ENCODE measurements at places on chromosomes 1 and 21.

DNA sequence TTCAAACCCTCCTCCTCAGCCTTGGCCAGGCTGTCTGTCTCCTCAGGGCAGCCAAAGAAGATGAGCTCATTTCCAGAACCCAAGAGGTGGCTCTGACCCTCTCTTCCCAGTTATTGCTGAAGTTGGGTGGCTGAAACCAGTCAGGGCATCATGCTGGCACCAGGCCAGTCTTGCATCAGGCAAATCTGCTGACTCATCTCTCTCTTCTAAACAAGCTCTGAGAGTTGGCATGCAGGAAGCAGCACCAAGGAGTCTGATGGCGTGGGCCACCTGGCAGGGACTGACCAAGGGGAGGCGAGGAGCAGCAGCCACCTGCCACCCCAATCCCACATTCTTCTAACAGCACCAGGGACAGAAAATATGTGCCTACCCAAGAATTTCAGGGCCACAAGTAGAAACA, 104.8 kb upstream of the ATP1A1 start:
- DNase-seq: no peak

DNA sequence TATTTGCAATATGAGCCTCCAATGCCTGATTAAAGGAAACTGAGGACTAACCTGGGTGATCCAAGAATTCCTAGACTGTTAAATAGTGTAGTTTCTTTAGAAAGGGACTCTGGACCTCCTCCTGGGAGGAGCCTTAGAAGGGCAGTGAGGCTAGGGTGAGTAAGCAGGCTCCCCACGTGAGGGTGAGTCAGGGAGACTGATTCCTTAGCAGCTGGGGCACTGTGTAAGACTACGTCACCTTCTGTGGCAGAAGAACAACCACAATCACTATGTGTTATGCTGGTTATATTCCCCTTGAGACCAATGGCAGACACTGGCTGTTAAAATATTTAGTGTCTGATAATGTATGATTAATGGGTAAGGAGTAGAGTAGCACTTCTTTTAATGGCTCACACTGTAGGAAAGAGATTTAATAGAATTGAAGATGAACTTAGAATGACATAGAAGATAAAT, 53.3 kb upstream of the SYT14 start:
- no peak for DNase-seq

DNA sequence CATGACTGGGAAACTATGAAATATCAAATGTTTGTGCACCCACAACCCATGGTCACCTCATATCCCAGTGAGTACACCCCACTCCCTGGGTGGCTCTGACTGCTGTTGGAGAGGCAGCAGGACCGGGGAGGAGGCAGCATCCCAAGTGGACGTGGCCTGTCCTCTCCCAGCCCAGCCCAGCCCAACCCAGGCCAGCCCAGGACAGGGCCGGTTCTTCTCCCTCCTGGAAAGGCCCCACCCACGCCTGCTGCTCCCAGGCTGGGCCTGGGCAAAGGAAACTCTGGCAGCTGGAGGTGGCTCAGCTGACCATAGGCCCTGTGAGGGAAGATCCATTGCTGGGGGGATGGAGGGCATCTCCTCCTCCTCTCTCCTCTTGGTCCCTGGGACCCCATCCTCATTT, 19.1 kb downstream of the MATN1 start:
- no peak for DNase-seq

DNA sequence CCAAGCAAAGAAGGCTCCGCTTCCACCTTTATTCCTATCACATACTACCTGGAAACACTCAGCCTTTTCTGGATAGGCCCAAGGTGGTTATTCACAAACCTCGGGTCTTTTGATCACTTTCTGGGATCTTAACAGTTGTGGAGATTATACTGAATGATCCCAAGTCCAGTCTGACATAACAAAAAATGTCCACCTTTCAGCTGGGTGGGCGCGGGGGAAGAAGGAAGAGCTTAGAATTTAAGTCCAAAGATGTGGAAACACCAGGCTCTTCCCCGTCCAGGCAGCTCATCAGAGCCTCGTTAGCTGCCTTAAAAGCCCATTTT, 338 bp upstream of the C1orf53 start:
- peak; percentile 59 for DNase-seq

- no peak for DNase-seq
Measured at GRCh38 chr1:1307261-1307922, 338 bp downstream of the ACAP3 start.

DNA sequence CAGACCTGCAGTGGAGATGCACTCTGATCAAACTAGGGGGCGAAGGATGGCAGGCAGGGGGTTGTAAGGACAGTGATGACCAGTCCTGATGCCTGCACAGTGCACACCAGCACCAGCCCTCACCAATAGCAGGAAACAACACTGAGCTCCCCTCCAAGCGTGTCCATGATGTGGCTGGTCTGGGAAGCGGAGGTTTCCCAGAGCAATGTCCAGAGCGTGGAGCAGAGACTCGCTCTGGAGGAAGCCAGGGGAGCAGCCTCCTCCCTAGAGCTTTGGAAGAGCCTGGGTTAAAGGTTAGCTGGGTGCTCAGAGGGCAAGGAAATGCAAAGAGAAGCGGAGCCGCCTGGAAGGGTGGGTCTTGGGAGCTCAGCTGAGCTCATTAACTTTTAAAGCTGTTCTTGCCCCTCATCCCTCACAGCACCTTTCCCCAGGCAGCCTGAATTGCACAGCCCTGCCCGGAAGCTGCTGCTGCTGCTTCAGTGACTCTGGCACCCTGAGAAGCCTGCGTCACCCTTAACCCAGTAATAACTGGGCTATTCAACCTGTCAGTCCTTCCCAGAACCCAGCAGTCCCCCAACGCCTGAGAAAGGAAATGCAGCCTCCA, 162.2 kb upstream of the RAB4A start:
- DNase-seq: no peak

- no peak for DNase-seq
Measured at GRCh38 chr1:222006715-222007114, 264.8 kb upstream of the DUSP10 start.

DNA sequence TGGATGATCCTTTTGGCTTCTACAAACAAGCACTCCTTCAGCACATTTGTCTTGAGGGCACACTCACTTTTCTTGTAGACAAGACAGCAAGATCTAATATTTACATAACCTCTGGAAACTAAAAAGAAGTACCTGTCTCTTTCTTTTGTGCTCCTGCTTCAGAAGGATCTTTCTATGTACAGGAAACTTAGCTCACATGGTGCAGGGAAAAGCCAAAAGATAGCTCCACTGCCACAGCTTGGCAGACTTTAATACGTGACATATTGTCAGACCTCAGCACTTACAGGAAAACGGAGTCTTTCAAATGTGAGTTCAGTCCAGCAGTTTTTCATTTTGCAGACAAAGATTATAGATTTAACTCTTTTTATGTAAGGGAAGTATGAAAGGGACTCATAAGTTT, 225.5 kb upstream of the SAMSN1 start:
- no peak for DNase-seq

DNA sequence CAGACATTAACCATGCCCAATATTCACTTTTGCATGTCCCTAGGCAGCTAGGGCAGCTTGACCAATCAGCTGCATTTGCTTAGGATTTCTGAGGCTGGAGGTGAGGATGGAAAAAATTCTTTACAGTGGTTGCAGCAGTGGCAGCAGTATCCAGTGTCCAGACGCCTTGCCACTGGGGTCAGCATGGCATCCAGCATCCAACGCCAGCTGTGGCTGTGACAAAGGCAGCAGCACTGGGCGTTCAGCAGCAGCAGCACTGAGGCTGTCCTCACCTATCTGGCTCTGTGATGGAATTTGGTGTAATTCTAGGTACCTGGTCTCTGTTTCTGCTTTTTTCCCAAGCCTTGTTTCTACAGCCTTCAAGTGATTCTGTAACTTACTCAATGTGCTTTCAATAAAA, 15.5 kb downstream of the RHBDL2 start:
- no peak for DNase-seq

GRCh38 chr1:218866507-218866906, 307.2 kb upstream of the LYPLAL1 start:
- no peak for DNase-seq

DNA sequence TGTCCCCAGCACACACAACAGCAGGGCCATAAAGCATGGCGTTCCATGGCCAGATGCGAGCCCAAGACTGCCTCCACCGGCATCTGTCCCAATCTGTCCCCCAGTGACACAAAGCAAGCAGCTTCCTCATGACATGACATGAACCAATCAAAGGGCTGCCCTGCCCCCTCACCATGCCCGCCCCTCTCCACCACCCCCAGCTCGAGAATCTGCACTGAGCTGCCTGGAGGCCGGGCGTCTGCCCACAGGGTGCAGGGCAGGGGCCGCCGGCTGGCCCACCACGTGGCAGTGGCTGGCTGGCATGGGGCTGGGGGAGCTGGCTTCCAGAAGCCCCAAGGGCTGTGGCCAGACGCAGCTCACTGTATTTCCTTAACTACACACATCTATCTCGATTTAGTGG, 27.8 kb downstream of the WNT9A start:
- DNase-seq: no peak

- DNase-seq: no peak
Measured at GRCh38 chr1:150999051-150999674, 7.5 kb downstream of the MINDY1 start.

DNA sequence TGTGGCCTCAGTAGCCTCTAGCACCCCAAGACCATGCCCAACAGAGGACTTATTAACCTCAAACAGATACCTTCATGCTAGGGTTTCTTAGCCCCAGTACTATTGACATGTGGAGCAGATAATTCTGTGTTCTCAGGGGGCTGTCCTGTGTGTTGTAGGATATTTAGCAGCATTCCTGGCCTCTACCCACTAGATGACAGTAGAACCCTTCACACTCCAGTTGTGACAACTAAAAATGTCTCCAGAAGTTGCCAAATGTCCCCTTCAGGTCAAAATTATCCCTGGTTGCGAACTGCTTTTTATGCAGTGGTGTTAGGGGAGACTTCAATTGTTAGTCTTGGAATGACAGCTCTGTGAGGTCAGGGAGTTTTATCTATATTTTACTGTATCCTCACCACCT, 8.1 kb downstream of the KAZN start:
- no peak for DNase-seq

- no peak for DNase-seq
Measured at GRCh38 chr1:162321809-162322422, 54.7 kb downstream of the SPATA46 start.

DNA sequence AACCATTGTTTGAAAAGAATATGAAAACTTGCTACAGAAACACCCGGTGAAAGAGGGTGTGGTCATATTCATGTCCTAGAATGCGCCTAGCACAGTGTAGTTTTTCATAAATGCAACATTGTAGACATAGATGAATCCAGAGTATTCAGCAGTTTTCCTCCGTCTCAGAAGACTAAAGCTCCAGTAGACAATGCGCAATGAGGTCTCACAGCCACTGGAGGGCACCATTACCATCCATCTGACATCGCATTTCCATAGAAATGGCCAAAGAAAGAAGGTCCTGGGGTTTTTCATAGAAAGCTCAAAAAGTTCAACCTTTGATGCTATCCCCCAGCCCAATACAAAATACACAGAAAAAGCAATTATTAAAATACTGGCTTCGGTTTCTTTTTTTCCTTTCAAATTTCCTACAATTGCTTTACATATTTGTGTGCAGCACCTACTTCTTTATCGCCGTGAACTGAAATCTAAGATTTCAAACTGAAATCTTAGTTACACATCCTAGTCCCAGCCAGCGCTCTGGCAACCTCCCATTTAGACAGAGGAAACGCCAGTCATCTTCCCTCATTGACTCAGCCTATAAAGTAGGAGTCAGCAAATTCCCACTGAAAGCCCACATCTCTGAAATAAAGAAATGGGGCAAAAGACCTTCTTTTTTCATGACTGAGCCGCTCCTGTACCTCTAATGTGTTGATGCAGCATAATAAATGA, 3.9 kb upstream of the CD58 start:
- DNase-seq: peak; percentile 37

DNA sequence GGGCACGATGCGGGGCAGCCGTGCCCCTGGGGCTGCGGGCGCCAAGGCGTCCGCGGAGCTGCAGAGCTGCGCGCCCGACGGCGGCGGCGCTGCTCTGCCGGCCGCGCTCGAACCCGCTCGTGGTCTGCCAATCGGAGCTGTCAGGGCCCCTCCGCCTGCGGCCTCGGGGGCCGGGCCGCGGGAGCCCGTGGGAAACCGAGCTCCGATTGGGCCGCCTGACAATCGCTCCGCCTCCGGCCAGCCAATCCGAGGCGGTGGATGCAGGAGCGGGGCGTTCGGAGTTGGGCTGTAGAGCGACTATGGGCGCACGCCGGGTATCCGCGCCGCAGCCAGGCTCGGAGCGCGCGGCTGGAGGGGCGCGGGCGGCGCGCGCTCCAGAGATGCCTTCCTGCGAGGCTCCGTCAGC, 100.5 kb upstream of the SOD1 start:
- DNase-seq: peak; percentile 83

DNA sequence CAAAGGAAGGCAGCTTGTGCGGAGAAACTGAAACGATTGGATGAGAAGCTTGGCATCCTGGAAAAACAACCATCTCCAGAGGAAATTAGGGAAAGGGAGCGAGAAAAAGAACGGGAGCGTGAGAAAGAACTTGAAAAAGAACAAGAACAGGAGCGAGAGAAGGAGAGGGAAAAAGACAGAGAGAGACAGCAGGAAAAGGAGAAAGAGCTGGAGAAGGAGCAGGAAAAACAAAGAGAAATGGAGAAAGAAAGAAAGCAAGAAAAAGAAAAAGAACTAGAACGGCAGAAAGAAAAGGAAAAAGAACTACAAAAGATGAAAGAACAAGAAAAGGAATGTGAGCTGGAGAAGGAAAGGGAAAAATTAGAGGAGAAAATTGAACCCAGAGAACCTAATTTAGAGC, 47.2 kb downstream of the PRRC2C start:
- DNase-seq: no peak

GRCh38 chr1:117754061-117754969, 148.5 kb downstream of the TENT5C start:
- peak; percentile 38 for DNase-seq

DNA sequence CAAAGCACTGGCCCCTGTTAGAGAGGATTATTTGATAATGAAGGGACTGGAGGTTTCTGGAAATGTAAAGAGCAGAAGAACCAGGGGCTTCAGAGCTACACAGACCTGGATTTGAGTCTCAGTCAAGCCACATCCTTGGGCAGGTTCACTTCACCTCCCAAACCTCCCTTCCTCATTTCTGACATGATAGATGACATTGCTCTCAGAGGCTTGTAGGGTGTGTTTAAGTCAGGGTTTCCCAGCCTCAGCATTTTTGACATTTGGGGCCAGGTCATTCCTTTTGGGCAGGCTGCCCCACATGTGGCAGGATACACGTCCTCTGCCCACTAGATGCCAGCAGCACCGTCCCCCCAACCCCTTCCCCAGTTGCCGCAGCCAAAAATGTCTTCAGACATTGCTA, 474.6 kb downstream of the MATN1 start:
- no peak for DNase-seq

GRCh38 chr1:203351037-203351625, at the start of gene FMOD:
TSS of gene FMOD (minus strand) at chr1:203351122. CDS start at chr1:203348270, 2,852 bp downstream.
- no peak for DNase-seq
